ENCODE measurements at places on chromosomes 3 and 15.

GRCh38 chr15:77988347-77989295 is 88.9 kb downstream of the TBC1D2B start:
- no peak for DNase-seq

DNA sequence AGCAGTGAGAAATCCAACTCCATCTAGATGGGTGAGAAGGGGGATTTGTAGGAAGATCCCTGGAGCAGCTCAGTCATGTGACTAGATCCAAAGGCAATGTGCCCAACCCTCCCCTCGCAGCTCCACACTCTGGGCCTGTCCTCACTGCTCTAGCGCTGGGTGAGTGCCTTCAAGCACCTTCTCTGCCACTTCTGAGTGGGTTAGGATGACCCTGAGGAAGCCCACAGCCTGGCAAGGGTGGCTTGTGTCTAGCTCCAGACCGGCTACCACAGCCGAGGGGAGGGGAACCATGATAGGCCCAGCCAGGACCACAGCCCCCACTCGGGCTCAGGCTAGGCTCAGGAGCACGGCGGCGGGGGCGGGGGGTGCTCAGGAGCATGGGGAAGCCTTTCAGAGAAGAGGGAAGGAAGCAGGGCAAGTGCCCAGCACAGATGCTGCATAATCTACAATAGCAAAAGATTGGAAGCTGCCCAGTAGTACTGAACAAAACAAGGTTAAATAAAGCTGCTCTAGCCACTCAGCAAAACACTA is 1.7 kb downstream of the SPATA12 start:
- DNase-seq, result no peak

- no peak for DNase-seq
Observed at GRCh38 chr3:120443626-120444123, 7.1 kb downstream of the FSTL1 start.

GRCh38 chr15:60511351-60512031 is 32.5 kb upstream of the ICE2 start:
- no peak for DNase-seq

GRCh38 chr15:93265111-93265556 is 176.1 kb upstream of the RGMA start:
- no peak for DNase-seq

DNA sequence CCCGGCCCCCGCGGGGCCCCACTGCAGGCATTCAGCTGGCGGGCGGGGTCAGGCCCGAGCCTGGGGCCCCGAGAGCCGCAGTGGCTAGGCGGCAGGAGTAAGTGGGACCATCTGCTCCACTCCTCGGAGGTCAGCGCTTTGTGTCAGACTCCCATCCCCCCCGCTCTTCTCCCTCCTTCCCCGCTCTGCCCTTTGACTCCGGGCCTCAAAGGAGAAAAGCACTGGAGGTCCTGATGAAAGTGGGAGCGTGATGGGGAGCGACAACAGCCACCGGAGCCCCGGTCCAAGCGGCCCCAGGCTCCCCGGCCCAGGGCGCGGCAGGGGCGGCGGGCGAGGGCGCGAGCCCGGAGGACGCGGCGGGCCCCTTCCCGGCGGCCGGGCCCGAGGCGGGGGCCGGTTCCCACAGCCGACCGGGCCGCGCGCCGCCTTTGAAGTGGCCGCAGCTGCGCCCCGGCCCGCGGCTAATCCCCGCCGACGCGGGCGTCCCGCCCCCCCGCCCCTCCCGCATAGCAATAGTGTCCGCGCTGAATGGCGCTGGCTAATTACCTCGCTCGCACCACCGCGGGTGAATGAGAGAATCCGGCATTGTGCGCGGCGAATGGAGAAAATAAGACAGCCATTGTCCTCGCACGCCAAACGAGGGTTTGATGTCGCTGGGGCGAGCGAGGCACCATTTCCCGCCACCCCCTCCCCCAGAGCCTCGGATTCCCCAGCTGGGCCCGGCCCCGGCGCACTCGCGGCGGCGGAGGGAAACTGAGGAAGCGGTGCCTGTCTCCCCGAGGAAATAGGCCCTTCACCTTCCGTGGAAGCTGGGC is 22.4 kb downstream of the IGDCC3 start:
- no peak for DNase-seq

DNA sequence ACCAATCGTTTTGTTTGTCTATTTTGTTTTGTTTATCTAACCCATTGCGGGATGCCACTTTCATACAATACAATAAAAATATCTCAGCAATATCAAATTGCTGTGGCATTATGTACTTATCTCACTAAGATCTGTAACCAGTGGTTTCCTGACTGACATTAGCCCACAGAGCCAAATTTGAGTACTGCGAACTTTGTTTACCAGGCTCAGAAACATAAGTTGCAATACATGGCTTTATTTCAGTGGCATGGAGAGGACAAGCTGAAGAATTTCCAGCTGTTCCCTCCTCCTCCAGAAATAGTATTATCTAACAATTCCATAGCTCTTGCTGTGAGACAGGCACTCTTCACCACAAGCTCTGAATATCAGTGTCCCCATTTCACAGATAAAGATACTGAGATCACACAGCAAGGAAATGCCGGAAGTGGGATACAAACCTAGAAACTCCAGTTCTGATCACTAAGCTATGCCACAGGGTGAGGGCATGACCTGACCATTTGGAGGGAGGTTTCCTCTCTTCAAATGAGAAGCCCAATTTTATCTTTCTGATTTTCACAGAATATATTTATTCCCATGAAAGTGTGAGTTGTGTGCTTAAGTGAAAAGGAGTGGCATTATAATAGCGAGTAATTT is 469.9 kb upstream of the CBLB start:
- DNase-seq, result peak; percentile 49

DNA sequence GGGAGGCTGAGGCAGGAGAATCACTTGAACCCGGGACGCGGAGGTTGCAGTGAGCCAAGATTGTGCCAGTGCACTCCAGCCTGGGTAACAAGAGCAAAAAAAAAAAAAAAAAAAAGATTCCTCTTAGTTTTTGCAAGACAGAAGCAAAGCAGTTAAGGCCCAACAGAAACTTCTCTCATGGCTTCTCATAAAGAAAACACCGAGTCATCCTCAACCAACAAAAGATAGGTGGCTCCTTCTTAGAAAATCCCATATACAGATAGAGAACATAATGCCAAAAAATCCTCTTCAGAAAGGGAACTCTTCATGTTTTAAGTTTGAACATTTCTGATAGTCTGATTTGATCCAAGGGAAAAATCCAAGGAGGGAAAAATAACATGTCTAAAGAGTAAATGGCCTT is 12.5 kb upstream of the SKIL start:
- DNase-seq, result no peak

DNA sequence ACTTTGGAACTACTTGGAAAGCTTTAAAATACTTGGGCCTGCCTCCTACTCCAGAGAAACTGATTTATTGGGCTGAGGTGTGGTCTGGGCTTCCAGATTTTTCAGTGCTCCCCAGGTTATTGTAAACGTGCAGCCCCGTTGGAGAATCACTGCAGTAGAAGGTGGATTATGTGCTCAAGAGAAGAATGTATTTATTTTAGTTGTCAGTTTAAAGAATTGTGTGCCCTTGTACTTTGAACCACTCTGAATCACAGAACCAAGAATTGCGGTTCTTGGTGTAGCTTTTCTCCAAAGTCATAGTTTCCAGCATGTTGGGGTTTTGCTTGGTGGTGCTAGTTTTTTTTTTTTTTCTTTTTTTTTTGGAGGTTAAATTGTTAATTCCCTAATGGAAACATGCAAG is 1.6 kb downstream of the TATDN2 start:
- no peak for DNase-seq

DNA sequence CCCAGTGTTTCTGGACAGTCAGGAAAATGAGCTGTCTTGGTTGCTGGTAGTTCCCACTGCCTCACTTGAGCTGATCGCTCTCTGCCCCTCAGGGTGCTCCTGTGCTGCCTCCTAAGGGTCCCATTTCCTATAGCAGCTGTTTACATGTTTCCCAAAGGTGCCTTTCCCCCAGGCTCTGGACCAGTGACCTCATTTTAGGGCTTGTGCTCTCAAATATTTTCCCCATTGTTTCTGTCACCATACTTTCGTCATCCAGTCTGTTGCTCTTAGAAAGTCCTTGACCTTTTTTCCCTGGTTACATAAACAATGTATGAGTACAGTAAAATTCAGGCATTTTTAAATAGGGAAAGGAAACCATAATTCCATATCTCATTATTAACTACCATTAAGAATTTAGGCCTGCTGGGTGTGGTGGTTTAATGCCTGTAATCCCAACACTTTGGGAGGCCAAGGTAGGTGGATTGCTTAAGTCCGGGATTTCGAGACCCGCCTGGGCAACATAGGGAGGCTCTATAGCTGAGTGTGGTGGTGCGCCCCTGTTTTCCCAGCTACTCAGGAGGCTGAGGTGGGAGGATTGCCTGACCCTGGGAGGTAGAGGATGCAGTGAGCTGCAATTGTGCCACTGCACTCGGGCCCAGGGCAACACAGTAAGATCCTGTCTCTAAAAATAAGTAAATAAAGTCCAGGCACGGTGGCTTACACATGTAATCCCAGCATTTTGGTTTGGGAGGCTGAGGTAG is 11.7 kb downstream of the RAD54L2 start:
- DNase-seq, result no peak

- no peak for DNase-seq
Observed at GRCh38 chr15:76201536-76202255, 109.6 kb downstream of the ETFA start.

GRCh38 chr15:81346611-81347010 is 22.7 kb upstream of the STARD5 start:
- DNase-seq, result no peak

- no peak for DNase-seq
Observed at GRCh38 chr3:40228792-40229350, 80.6 kb upstream of the EIF1B start.

DNA sequence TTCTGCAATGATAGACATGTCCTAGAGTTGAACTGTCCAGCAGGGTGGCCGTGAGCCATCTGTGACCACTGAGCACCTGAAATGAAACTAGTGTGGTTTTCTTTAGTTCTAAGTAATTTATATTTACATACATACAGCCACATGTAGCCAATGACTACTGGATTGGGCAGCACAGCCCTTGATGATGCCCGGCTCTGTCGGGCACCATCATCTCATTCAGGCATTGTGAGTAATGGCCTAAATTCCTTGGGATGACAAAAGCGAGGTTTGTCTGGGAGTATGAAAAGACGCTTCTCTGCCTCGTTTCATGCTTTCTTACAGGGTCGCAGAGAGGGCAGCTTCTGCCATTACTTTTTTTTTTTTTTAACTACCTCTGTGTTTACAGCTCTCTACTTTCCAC is 251.9 kb upstream of the HES1 start:
- DNase-seq, result no peak

Measured in CD4-positive, alpha-beta T cell treated with Interleukin-10 for 1 hour (primary cell).